ENCODE measurements at places on chromosomes 2 and 18. TPM values are rescaled to one million over a fixed set of nuclear protein-coding genes. Genes with fewer than 3 reads are reported as not detected.

The RAD51AP2 gene
- total RNA-seq, result not detected

DNA sequence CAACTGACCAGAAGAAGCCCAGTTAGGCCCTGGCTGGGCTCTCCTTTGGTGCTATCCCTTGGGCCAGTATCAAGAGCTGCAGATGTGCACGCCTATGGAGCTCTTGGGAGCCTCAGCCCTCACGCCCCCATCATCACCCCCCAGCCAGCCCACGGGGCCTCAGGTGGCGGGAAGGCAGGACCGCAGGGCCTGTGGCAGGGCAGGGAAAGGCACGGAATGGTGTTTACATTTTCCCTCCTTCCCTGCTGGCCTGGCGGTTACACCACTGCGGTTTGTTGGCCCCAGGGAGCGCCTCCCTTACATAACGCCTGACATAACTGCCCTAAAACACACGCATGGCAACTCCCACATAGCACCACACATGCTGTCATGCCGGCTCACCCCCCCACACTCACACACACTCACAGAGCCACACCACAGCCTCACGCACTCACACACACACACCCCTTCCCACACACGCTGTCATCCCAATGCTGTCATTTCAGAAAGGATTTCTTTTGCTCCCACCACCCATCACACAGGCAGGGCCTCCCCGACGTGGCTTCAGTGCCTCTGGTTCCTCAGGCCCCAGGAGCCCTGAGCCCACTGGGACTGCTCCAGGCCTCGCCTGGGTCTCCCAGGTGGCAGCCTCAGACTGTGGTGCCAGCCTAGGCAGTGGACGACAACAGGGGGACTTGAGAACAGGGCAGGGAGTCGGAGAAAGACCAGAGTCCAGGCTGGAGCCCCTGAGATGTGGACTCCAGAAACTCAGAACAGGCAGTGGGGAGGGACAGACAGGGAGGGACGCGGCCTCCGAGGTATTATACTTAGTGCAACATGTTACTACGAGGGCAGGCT is 15.7 kb downstream of the ZFP36L2 start:
- no peak for DNase-seq

GRCh38 chr2:98730053-98730706 is 752 bp downstream of the MGAT4A start:
- peak; percentile 75 for DNase-seq

DNA sequence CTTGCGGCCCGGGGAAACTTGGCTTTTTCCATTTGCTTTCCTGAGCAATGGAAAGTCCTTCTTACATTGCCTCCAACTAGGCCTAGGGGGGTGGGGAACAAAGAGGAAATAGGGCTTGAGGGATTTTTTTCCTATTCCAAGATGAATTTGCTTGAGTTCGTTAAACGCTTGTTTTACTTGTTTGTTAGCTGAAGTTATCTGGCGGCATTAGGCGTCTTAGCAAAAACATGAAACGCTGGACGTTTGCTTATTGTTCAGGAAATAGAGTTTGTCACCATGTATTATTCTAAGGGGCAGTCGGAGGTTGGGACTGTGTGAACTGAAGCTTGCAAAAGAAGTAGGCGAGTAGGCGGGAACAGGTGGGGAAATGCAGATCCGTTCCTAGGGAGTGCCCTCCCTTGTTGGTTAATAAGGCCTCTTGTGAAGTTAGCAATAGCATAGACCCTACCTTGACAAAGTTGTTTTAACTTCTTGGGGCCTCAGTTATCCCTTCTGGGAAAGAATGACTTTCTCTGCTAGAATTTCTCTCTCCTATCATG is 1.9 kb downstream of the CABLES1 start:
- DNase-seq, result no peak

- no peak for DNase-seq
Measured at GRCh38 chr18:46250812-46251173, 146.6 kb downstream of the HAUS1 start.

The CNDP1 gene
- total RNA-seq, result 0.28 TPM

- peak; percentile 58 for DNase-seq
Measured at GRCh38 chr2:239625971-239626734, 225.3 kb upstream of the HDAC4 start.

DNA sequence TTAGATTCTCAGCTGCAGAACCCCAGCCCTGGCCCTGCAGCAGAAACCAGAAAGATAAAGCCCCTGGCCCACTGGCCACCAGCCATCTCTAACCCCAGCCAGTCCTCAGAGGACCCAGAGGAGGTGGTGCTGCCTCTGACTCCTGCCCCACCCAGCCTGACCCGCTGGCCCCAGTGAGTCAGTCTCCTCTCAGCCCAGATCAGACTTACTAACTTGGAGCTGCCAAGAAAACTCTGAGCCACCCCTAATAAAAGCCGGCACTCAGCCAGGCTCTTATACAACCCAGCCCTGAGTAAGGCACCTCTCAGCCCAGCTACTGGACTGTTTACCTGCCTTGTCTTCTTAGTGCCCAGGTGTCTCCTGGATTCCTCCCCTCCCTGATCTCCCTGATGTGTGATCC is 2.0 kb downstream of the SLC14A2 start:
- DNase-seq, result no peak

The PTPN4 gene
- 92.2 TPM for total RNA-seq

The LIMS3 gene
- total RNA-seq, result 0.93 TPM

DNA sequence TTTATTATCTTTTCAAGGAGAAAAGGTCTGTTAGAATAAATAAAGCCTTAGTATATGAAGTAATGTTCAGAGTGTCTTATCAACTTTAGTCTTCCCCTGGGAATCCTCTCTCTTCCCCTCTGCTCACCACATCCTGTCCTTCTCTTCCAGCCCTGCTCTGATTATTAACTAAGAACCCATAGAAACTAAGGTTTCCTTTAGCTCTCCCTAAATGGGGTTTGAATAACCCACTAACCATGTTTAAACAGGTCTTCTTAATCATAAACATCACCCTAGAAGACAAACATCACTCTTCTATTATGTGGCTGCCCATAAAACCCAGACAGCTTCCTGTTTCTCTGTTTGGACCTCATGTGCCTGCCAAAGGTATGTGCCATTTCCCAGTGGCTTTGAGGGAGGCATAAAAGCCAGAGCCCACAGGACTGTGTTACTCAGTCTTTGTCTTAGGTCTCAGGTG is 50.1 kb downstream of the SLC14A1 start:
- no peak for DNase-seq

DNA sequence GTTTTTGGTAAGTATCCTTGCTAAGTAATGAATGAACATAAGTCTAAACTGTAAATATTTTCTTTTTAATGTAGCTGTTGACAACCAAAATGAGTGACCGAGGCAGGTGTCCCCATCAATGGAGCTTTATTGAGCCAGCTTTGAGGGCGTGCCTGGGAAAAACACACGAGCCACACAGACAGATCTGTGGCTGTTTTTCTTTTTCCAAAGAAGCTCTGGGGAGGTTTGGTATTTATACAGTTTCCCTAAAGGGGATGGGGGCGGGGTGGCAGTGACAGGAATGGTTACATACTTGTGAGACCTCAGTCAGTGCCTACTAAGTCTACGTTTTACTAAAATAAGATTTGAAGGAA is 11.2 kb downstream of the DBI start:
- peak; percentile 4 for DNase-seq

- DNase-seq, result no peak
Measured at GRCh38 chr2:73457982-73458381, 72.3 kb downstream of the ALMS1 start.

DNA sequence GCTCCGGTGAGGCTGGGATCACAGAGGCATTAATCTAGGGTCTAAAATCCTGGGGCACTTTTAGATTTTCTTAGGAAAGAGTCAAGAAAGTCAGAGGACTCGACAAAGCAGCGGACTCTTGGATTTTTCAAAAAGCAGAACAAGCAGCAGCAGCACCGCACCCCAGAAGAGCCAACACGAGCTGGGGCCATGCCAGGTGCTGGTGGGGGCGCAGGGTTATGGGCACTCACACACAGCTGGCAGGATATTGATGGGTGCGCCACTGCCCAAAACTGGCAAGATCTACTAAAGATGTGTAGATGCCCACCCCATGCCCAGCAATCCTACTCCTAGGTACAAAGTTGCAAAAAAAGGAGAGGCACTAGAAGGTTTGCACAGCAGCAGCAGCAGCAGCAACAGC is 33.9 kb upstream of the SEMA4C start:
- no peak for DNase-seq

The SLC40A1 gene
- total RNA-seq, result 1.3 TPM

DNA sequence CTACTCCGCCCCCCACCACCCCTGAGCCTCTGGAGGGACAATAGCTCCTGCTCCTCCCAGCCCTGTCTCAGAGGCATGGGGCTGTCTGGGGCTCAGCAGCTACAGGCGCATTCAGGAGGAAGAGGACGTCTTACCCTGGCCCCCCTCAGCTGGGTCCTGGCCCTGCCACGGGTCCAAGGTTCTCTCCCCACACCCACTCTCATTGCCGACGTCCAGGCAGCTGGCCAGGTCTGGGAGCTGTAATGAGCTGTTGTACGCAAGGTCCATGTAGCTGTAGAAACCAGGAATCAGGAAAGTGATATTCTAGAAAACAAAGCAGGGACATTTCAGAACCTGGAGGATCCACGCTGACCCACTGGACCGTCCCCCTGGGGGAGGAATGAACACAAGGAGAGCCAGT is 13.5 kb downstream of the PASK start:
- no peak for DNase-seq

- no peak for DNase-seq
Measured at GRCh38 chr2:122598784-122599183, 843.3 kb downstream of the TSN start.

- DNase-seq, result no peak
Measured at GRCh38 chr2:160399880-160400279, 93.7 kb downstream of the RBMS1 start.

The MBP gene
- 101 TPM for total RNA-seq

- no peak for DNase-seq
Measured at GRCh38 chr2:231418820-231419640, 23.5 kb downstream of the B3GNT7 start.

DNA sequence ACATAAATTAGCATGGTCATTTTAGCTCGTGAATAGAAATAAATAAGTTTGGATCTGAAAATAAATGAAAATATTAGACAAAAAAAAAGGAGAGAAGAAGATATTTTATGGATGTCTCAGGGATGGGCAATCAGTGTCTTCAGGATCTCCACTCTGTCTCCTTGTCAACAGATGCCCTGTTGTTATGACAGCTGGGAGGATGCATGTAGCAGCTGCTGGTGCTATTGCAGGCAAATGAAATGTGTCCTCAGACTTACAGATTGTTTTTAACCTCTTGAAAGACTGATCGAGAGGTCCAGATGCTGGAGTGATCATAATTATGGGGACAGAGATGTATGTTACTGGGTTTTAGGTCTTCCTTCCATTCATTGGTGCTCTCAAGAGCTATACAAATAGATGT is 24.7 kb upstream of the ARL4C start:
- DNase-seq, result no peak

- DNase-seq, result no peak
Measured at GRCh38 chr18:52422985-52423601, 83.1 kb downstream of the DCC start.

GRCh38 chr2:230785346-230785745 is 72.7 kb downstream of the CAB39 start:
- no peak for DNase-seq

The MROH2A gene
- total RNA-seq, result not detected

- DNase-seq, result no peak
Measured at GRCh38 chr18:57561728-57562423, 24.6 kb downstream of the FECH start.

DNA sequence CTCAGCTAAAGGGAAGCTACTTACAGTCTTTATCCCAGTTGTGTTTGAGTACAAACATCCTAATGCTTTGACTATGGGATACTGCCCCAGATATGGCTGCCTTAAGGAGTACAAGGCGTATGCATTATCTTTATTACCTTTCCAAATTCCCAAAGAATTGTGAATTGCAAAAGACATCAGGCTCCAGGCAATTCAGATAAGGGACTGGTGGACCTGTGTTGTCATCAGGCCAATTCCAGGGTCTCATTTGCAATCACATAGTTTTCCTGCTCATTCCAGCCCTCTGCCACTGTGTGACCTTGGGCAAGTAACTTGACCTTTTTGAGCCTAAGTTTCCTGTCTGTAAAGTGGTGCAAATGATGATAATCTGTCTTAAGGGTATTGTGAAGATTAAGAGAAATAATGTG is 137.5 kb downstream of the FMNL2 start:
- no peak for DNase-seq

GRCh38 chr18:46756025-46756558 is 761 bp downstream of the ST8SIA5 start:
- DNase-seq, result no peak

The LYPD6B gene
- total RNA-seq, result not detected

The FAM110C gene
- 0.37 TPM for total RNA-seq

DNA sequence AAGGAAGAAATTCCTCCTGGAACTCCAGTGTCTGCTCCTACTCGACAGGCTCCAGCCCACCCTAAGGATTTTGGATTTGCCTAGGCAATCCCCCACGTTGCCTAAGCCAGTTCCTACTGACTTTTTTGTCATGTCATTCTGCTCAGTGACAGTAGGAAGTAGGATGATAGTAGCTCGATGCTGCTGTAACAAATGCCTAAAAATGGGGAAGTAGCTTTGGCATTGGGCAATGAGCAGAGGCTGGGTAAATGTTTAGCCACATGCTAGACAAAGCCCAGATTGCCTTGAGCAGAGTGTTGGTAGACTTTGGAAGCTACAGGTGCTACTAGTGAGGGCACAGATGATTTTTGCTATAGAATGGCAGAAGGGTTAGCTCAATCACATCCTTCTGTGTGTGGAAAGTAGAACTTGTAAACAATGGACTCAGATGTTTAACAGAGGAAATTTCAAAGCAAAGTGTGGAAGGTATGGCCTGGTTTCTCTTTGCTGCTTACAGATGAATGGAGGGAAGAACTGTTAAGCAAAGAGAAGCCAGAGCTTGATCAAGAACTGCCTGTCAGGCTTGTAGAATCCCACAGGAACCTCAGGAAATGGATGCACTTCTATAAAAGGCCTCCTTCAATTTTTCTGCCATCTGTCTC is 154.8 kb downstream of the RNF144A start:
- DNase-seq, result no peak

DNA sequence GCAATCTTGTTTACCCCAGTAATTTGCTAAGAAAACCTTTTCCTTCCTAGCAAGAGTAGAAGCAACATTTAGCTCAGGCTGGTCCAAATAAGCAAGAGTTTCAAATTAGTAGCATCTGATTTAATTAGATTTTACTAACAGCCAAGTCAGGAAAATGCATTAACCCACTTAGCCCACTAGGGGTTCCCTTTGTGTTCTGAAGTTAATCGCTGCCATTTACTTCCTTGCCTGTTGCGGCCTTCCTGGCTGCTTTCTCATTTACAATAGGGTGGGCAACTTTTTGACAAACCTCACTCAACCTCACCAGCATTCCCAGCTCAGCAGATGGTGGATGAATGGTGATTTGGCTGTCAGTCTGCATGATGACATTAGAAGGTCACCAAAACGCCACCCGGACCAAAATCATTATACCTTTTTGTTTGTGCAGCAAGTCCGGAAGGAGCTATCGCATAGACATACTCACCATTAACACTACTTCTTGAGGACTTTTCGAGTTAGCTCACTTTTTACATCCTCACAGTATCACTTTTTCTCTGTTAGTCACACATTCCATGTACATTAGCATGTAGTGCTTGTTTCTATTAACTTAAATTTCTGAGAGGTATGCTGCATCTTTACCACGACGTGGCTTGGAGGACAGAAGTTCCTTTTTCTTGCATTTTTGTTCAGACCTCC is 101.5 kb upstream of the SETBP1 start:
- no peak for DNase-seq

The EGR4 gene
- total RNA-seq, result 0.15 TPM

Measured in activated CD8-positive, alpha-beta memory T cell treated with anti-CD3 and anti-CD28 coated beads, Interleukin-2, amount 10 ng/mL, durations not matched to agents 7 days and 5 days (primary cell).